Daoy (cell line): ENCODE measurements at places on chromosomes 12 and 14. TPM values are rescaled to one million over a fixed set of nuclear protein-coding genes. Genes with fewer than 3 reads are reported as not detected.

DNA sequence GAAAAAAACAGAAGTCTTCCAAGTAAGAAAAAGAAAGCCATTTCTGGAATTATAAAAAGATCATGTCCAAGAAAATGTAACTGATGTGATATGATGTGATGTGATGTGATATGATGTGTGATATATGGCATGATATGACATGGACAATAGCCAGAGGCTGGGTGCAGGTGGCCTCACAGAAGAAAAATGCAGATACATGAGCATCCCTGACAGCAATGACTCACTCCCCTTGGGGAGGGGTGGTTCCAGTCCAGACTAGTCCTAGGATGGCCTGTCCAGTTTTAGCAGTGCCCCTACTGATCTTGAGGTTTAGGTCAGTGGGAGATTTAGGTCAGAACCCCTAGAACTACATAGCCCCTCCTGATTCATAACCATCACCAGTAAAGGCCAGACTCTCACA is 3.5 kb upstream of the RHOJ start:
- DNase-seq: peak; percentile 23

- DNase-seq: no peak
These were observed 386.7 kb upstream of the CCDC196 start for GRCh38 chr14:66099451-66099850.

The LLPH gene
- total RNA-seq: 17.0 and 36.6 TPM in 2 replicates

DNA sequence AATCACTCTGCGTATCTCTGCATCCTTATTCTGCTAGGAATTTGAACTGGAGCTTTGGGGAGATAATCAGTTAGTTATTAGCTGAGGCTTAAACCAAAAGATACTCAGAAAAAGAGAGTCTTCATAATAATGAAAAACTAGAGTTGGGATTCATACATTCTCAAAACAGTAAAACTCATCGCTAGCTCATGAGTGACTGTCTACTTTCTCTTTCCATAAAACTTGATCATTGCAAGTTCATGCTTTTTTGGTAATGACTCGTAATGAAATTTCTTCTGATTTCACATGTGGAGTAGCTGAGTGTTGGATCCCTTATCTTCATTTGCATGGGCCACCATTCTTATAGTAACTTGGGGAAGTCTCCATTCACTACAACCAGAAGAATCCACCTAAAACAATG is 397.7 kb downstream of the PDZRN4 start:
- no peak for DNase-seq

DNA sequence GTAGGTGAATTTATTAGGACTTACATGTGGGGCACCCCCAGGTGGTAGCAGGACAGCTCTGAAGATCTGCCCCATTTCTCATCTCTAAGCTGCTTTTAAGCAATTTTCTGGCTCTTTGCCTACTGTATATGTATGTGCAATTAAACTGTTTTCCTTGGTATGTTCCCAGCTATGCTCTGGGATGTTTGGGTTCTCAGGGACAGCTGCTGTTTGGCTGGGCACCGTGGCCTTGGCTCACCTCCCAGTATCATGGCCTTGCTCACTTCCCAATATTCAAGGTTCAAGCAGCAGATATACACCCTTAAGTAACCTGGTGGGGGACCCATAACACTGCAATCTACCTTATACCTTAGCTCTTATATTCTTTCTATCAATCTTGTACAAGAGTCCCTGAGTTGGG is 53.7 kb upstream of the KITLG start:
- DNase-seq: no peak

DNA sequence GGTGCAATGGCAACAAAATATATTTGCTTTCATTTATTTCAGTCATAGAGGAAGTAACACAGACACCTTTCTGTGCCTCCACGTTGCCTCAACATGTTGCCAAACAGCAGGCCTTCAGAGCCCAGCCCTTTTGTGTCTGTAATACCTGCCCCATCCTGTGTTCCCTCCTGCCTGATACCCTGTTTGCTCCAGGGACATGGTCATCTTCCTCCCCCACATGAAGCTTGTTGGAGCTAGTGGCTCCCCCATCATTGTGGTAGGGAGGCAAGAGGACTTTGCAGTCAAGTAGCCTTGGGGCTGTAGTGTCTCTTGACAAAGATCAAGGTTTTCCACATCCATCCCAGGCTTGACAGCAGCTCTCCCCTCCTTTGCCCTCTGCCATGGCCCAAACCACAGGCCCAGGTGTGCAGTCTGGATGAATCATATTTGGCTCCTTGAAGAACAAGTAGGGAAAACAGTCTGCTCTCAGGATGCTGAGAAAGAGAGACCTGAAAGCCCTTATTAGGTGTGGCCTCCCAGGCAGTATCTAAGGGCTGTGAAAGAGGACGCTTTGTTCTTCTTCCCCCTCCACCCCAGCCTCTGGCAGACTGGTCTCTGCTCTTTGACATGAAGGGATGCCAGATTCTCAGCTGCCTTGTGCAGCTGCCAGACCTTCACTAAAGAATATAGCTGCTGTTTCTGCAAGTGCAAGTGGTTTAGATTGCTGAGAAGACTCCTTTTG is 329.0 kb downstream of the C12orf75 start:
- DNase-seq: no peak

DNA sequence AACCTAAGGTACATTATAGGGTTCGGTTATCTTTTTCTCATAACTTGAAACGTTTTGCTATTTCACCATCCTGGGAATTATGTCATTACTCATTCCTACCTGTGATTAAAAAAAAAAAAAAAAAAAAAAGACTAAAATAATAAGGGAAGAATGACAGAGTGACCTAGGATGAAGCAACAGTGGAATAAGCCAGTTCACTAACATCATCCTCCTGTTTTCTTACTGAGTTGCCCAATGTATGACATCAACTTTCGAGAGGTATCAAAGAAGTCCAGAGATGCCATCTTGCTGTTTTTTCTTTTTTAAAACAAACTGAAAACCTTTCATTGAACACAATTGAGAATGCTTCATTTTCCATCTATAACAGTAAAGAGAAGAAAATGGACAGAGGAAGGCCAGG is 42.8 kb downstream of the AMN start:
- no peak for DNase-seq

The BLOC1S1 gene
- total RNA-seq: 112 and 135 TPM in 2 replicates

The CLEC9A gene
- not detected in 2 replicates for total RNA-seq

DNA sequence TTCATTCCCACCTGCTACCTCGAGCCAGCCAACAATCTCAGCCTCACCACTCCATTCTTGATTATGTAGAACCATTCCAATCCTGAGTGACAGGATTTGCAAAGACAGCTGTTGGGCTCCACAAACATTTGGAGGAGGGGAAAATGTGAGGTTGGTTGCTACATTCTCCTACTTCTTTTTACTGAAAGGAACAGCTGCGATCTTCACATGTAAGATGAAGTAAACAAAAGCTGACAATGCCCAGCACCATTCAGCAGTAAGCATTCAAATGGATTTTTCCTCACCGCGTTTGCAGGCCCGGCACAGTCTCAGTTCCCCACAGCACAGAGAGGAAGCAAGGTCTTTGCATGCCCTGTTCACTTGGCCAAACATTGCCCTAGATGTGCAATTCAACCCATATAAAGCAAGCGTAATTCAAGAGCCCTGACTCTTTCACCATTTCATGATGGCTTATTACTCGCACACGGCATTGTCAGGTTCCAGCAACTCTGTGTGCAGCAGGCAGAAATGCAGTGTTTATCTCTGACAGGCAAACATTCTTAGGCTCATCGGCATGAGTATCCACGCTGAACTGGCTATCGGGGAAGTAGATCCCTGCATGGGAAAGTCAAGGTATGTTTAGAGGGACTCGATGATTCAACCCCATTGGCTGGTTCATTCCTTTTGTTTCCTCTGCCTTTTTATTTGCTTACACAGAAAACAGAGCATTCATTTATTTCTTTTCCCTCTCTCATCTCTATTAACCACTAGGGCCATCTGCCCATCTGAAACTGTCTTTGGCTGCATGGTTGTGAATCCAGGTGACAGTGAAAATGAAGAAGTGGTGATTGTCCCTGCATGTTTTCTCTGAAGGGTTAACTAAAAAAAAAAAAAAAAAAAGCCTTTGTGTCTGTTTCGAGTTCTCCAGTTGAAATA is 236.1 kb upstream of the PLEKHG7 start:
- no peak for DNase-seq

DNA sequence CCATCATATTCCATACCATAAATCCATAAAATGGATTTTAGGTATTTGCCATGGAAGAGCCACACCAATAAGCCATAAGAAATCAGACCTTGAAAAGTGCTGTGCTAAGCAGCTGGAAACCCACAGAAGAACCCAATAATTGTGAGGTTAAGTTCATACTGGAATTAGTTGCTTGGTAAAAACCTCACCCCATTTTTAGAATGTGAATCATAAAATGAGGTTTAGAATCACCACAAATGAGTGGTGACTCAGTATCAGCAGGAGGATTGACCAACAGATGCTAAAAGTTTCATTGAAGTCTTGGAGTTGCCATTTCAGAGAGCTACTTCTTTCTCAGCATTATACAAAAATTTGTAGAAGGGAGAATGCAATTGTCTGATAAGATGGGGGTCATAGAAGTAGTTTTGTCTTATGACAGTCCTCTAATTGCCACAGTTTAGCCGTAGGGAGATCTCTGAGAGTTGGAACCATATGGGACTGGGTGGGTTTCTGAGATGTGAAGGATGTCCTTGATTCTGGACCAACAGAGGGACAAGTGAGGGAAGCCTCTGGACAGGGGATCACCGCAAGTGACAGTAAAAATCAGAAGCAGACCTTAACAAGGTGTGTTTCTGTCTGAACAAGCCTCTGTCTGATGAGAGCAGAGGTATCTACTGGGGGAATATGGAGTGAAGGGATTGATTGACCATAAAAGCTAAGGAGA is 1.4 kb upstream of the STON2 start:
- DNase-seq: peak; percentile 84

DNA sequence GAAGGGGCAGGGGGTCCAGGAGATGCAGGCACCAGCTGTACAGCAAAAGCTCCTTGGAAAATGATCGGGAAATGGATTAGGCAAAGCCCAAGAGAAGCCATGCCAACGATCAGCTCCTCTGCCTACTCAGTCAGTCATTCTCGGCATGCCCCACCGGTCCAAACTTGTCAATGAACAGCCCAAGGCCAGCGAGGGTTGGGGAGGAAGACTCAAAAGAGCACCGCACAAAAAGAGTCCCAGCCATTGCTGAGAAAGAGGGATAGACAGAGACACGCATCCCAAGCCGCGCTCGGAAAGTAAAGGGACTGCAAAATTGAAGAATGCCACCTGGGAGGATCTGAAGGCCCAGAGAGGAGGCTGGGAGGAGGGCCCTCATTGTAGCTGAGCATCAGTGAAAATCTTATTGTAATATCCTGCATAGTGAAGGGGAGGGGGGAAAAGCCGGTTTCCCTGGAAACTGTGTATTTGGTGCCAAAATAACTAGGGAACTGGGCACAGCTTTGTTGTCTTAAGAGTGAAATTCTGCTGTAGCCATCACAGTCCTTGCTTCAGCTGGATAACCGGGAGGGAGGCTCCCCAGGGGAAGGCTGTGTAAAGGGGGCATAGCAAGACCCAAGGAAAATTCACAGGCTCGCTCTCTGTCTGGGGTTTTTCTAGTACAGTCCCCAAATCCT is 4.7 kb downstream of the KDM2B start:
- no peak for DNase-seq

- no peak for DNase-seq
These were observed 1.5 kb upstream of the ZFYVE26 start for GRCh38 chr14:67817750-67818438.

The PMEL gene
- 0.06 and 0.12 TPM in 2 replicates for total RNA-seq

- no peak for DNase-seq
These were observed 128.5 kb downstream of the GPR135 start for GRCh38 chr14:59336706-59337105.

DNA sequence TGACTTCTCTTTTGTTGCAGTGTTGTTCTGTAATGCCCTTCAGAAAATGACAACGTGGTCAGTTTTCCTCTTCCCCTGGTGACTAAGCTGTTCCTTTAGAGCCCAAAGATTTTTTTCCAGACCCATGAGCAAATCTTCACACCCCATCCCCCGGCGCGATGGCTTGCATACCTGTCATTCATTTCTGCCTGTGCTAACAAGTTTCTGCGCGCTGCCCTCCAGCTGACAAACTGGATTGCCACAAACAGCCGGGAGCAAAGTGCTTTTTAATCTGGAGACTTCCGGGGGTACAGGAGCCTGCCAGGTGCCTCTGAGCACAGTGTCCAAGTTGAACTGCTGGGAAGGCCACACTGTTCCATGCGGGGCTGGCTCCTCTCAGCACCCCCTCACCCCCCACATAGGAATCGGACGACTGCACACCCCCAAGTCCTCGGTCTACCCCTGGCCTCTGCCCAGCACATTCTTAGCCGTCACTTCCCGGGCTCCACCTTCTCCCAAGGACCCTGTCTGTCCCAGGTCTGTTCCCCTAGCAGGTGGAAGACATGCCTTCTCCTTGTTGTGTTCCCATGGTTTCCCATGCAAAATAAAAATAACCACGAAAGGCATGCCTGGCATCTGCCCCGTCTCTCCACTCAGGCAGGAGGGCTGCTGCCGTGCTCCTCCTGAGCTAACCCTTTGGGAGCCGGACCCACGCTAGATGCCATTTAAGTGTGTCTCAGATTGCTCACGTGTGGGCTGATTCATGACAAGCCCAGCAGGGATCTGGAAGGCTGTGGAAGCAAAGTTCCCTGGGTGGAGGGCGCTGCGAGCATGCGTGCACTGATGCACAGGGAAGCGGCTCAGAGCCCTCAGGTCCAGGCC is 14.1 kb downstream of the RILPL1 start:
- peak; percentile 40 for DNase-seq

GRCh38 chr12:53737951-53738405 is 10.7 kb upstream of the CALCOCO1 start:
- no peak for DNase-seq

The CLBA1 gene
- 6.5 and 8.4 TPM in 2 replicates for total RNA-seq

DNA sequence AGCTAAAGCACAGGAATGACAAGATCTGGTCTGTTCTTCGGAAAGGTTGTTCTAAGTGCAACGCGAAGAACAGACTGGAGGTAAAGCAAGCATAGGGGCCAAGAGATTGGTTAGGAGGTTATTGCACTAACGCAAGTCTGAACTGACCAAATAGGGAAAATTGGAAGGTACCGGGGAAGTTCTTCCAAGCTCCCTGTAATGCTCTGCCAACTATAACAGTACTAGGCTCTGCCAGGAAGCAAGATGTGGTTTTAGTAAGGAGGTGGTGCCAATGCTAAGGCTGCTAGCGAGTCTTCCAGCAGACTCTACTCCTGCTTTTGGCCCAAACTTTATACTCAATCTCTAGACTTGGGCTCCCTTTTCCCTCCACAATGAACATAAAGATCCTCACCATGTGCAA is 138.6 kb downstream of the PAWR start:
- no peak for DNase-seq

The E2F7 gene
- 16.6 and 19.9 TPM in 2 replicates for total RNA-seq

GRCh38 chr14:104978746-104979691 is 845 bp upstream of the AHNAK2 start:
- DNase-seq: no peak
